Body of pancreas (tissue), 4 donors: ENCODE measurements at places on chromosomes 16 and 17. TPM values are rescaled to one million over a fixed set of nuclear protein-coding genes. Genes with fewer than 3 reads are reported as not detected.

GRCh38 chr17:8059131-8059530 lies 20.3 kb downstream of the ALOX15B start:
- no peak for DNase-seq

DNA sequence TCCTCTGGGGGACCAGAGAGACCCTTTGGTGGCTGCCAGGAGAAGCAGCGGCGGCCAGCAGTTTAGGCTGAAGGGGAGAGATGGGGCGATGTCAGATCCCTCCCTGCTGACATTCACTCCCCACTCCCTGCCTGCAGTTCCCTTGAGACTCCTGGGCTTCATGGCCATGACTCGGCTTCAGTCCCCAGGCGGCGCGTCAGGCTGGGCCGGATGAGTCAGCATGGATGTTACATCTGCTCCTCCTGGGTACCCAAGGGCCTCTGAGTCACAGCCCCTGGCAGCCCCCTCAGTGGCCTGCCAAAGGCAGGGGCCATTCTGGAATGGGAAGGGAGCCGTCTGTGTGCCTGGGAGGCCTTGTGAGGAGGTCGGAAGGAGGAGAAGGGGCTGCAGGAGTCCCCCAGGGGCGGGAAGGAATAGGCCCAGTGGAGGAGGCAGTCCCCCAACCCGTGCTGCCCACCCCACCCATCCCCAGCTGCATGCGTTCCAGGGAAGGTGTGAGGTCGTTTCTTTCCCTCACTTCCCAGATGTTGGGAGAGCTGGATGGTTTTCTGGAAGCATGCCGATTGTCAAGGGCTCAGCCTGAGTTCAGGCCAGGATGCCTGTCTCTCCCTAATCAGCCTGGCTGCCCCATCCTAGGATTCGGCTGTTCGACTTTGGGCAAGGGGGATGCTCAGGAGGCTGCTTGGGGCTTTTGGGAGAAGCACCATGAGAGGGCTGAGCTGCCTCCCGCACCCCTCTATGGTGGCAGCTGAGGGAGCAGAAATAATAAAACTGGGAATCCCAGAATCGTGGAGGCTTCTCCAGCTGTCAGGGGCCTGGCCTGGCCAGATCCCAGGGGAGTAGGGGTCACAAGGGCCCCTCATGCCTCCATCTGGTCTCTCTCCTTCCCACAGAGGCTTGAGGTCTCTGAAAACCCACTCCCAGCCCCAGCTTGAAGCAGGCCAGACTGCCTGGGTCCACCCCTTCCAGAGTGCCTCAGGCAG lies 9.7 kb downstream of the RHBDL3 start:
- DNase-seq: no peak

- DNase-seq: no peak
These were observed 4.6 kb downstream of the UTS2R start for GRCh38 chr17:82376042-82376730.

- no peak for DNase-seq
These were observed 123.3 kb downstream of the CDK5R1 start for GRCh38 chr17:32609884-32610650.

DNA sequence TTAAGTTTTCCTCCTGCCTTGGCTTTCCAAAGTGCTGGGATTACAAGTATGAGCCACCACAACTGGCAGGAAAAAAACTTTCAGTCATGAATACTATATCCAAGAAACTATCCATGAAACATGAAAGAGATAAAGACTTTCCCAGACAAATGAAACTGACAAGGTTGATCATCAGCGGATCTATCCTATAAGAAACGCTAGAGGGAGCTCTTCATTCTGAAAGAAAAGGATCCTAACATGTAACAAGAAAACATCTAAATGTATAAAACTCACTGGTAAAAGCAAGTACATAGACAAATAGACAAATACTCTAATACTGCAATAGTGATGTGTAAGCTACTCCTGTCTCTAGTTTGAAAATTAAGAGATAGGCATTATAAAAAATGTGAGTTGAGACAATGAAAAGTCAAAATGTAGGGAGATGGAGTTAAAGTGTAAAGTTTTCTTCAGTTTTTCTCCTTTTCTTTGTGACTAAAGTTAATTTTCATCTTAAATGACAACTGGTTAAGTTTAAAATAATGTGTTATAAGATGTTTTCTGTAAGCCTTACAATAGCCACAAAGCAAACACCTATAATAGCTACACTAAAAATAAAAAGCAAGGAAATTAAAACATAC lies 79.6 kb upstream of the TEKT1 start:
- DNase-seq: no peak

DNA sequence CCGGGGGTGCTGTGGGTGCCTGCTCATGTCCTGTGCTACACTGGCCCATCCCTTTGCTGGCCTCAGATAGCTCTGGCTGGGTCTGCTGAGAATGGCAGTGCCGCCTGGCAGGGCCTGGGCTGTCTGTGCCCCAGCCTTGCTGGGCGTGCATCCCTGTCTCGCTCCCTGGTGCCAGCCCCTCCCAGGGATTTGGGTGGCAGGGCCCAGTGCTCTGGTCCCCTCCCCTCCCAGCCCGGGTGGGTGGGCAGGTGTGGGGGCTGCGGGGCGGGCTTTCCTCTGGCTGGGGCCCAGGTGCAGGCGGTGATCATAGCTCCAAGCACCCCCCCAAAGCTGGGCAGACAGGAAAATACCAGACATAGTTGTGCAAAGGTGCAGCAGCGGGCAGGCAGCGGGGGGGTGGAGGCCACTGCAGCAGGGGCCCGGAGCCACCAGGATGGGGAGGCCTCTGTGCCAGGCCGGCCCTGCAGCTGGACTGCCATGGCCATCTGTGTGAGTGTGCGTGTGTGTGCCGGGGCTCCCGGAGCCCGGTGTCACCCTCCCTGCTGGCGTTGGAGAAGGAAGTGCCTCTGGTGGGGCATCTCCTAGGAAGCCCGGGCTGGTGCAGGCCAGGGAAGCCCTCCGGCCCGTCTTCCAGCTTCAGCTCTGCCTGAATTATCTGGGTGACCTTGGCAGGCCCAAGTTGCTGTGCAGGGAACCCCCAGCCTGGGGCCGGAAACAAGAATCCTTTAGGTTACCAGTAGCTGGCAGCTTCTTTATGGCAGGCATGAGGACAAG lies 7.4 kb downstream of the GLIS2 start:
- DNase-seq: peak; percentile 77

DNA sequence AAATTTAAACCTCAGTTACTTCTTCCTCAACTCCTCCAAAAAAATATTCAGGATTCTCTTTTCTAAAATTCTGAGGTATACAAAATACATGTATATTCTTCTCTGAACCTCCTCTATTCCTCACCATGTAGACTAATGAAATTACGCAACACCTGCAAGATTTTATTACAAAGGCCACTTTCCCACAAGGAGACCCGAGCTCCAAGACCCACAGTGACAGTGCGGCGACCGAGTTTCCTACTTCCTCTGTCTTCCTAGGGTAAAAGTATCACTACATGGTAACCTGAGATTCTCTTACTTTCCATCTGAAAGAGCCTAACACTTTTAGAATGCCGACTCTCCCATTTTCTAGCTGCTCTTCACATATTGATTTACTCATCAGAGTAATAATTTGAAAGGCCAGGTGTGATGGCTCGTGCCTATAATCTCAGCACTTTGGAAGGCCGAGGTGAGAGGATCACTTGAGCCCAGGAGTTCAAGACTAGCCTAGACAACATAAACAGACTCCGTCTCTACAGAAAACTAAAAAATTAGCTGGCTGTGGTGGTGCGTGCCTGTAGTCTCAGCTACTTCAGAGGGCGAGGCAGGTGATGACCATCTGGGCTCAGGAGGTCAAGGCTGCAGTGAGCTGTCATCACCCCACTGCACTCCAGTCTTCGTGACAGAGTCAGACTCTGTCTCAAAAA lies 35.7 kb downstream of the CYTH1 start:
- DNase-seq: no peak

DNA sequence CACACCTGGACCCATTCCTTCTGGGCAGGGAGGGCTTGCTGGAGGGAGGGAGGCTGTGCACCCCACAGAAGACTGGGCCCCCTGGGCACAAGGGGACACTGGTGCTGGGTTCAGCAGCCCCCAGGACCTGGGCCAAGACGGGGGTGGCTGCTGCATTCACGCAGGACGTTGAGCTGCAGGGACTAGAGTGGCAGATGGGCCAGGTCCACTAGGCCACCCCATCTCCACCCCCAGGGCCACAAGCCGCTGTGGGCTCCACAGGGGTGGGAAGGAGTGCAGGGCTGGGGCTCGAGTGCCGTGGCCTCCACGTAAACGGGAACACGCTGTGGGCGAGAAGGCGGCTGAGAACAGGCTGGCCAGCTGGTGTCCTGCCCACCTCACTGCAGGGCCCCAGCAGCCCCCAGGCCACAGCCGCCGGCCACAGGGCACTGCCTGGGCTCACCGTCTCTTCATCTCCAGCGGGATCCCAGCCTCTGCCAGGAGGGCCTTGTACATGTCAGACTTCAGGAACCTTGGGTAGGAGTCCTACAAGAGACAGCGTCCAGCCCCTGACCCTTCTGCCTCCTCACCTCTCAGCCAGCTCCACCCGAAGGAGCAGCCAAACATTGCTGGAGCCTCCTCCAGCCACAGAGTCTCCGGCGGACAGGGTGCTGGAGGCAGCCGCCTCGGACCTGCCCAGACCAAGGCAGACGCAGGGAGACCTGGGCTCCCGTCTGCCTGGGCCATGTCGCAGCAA lies 6.5 kb downstream of the RGS11 start:
- peak; percentile 38 for DNase-seq

- peak; percentile 69 for DNase-seq
These were observed 14.5 kb upstream of the VWA3A start for GRCh38 chr16:22077700-22078313.

DNA sequence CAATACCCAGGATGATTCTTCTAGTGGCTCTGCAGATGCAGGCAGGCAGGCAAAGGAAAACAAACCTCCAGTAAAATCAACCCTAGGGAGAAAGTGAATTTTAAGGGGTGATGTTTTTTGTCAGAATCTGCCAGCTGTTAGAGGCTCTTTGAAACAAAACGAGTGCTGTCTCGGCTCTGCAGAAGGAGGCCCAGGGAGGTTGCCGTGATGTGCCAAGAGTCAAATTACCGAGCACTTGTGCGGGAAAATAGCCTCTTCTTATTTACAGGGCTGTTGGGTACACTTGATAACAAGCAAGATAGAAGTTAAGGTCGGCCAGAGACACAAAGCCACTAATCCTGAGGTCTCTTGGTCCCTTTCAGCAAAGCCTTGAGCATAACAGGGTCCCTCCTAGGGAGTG lies 68.9 kb upstream of the EEF2KMT start:
- DNase-seq: no peak

GRCh38 chr17:31518478-31518877 lies 127.0 kb downstream of the RAB11FIP4 start:
- no peak for DNase-seq

DNA sequence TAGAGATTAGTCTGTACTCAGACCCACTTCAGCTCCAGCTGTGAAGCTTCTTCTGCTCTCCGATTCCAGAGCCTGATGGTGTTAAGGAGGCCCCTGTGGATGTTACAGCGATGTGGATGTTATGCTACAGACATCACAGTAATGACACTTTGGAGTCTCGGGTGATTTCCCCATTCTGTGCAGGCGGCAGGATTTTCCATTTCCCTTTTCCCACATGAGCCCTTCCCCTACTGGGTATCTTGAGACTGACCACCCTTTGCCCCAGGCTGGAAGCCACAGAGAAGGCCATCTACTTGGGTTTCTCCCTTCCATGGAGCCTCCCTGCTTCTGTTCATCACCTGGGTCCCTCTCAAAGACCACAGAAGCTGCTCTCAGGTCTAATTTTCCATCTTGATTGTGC lies 78.3 kb downstream of the KCNJ12 start:
- DNase-seq: no peak

DNA sequence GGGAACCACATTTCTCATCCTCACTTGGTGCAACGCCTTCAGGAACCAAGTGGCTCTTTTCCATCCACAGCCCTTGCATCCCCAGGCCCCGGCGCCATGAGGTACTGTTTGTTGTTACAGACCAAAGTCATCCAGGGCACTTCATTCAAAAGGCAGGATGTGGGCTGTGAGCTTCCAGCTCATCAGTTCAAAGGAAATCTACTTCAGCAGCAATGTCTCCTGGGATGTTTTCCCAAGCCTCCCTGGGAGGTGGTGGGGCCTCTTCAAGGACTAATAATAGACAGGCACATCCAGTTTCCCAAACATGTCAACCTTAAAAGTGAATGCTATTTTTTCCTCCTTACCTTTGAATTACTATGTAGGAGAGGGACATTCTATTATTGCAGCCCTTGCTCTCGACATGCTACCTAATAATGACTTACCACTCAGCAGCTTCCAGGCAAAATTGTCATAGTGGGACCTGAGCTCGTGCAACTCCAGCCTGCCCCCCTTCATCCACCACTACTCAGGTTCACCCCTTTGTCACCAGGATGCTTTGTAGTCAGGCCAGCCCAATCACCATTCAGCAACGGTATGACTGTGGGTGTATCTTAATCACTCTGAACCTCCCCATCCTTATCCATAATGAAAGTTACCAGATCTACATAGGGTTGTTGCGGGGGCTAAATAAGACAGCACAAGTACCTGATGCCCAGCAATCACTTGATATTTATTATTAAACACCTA lies 1.7 kb upstream of the PRKCB start:
- no peak for DNase-seq

GRCh38 chr16:49003022-49003421 lies 278.6 kb downstream of the CBLN1 start:
- no peak for DNase-seq

DNA sequence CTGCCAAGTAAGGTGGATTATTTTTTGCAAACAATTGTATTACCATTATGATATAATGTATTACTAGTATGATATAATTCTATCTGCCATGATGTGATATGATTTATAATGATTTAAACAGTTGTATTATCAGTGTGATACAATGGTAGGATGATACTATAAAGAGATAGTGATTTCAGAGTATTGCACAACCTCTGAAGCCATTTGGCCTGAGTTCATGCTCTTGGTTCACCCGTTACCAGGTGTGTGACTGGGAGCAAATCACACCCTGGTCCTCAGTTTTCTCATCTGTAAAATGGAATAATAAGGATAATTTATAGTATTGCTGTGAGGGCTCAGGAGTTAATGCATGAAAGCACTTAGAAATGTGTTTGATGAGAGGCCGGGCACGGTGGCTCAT lies 905.0 kb upstream of the RBFOX1 start:
- no peak for DNase-seq

GRCh38 chr17:53032861-53033271 lies 789.9 kb upstream of the KIF2B start:
- peak; percentile 46 for DNase-seq

DNA sequence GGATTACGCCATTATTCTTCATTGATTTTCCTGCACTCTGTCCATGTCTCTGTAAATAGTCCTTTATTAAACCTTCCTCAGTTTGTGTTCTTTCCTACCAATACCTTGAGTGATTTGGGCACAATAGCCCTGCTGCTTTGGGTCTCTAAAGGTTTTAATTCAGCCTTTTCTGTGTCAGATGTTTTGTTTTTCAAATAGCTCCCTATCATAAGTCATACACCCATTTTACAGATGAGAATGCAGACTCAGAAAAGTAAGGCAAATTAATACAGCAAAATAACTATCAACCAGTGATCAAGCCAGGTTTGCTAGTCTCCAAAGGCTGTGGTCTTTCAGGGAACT lies 25.0 kb upstream of the KPNB1 start:
- no peak for DNase-seq

CHP2 gene
- total RNA-seq: not detected

ITGAE gene
- total RNA-seq: 12.9 TPM

PIRT gene
- not detected for total RNA-seq
